ENCODE measurements at places on chromosomes 2 and 18. TPM values are rescaled to one million over a fixed set of nuclear protein-coding genes. Genes with fewer than 3 reads are reported as not detected.

The TBC1D8 gene
- 77.6 TPM for total RNA-seq

The GALNT14 gene
- total RNA-seq: 13.3 TPM

The UGT1A3 gene
- not detected for total RNA-seq

- DNase-seq: no peak
These were observed 351.5 kb downstream of the ARHGAP15 start for GRCh38 chr2:143480601-143481236.

DNA sequence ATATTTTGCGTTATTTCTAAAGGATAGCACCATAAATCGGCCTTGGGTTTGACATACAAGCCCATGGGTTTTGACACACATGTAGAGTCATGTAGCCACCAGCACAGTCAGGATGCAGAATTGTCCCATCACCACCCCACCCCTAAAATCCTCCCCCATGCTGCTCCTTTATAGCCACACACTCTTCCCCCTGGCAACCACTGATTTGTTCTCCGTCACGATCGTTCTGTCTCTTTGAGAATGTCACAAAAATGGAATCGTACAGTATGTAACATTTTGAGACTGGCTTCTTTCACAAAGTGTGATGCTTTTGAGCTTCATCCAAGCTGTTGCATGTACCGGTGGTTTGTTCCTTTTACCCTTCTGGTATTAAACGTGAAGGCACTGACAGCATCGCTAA, 39.1 kb downstream of the CRACDL start:
- DNase-seq: no peak

GRCh38 chr2:224272237-224272910, 129.5 kb downstream of the FAM124B start:
- DNase-seq: no peak

GRCh38 chr2:183207110-183207509, 82.9 kb downstream of the NUP35 start:
- DNase-seq: no peak

All from Peyer's patch (tissue), 4 donors.